ENCODE measurements at places on chromosomes 5 and 9.

DNA sequence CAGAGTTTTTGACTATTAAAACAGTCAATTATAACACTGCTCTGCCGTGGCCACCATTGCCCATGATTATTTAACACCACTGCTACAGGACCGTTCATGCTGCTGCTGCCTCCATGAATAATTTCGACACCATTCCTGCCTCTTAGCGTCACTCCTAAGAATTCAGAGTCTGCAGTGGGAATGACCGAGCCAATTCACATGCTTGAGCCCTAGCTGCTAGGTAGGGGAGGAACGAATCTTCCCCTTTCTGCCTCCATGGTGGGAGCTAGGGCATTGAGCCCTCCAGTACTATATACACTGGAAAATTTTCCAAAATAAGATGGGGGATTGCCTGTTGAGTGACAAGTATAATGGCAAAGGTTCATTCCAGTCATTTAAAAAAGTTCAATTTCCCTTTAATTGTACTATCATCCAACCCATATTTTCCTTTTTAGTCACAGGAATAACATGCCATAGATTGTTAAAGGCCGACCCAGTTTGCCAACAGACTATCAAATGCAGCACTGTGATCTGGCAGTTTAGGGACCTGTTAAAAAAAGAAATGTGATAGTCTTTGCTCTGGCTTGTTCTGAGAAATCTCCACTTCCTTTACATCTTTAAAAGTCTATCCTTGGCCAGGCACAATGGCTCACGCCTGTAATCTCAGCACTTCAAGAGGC, 13.5 kb upstream of the B4GALT1 start:
- DNase-seq, result no peak

- DNase-seq, result no peak
These were observed 118.6 kb downstream of the ADAMTS2 start for GRCh38 chr5:179226696-179227095.

- DNase-seq, result no peak
These were observed 30.6 kb upstream of the LMNB1 start for GRCh38 chr5:126746290-126746689.

DNA sequence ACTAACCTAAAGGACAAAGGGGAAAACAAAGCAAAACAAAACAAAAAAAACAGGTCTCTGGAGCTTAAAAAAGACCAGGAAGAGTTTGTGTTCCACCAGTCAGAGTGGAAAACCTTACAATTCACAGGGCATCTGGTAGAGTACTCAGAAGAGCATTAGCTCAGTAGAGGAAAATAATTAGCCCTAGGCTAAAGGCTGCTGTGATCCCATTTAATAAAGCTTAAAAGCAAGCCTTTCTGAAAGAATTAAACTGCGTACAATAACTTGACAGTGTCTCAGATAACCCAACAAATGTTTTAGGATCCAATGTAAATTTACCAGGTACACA, 7.3 kb downstream of the ECM2 start:
- DNase-seq, result no peak

DNA sequence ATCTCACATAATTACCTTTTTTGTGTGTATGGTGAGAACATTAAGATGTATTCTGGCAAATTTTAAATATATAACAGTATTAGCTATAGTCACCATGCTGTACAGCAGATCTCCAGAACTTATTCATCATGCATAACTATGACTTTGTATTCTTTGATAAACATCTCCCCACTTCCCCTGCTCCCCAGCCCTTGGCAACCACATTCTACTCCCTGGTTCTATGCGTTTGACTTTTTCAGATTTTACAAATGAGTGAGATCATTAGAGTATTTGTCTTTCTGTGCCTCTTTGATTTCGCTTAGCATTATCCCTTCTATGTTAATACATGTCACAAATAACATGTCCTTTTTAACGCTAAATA, 49.4 kb downstream of the SMC2 start:
- DNase-seq, result no peak

GRCh38 chr5:32001707-32002106, 172.4 kb downstream of the GOLPH3 start:
- no peak for DNase-seq

DNA sequence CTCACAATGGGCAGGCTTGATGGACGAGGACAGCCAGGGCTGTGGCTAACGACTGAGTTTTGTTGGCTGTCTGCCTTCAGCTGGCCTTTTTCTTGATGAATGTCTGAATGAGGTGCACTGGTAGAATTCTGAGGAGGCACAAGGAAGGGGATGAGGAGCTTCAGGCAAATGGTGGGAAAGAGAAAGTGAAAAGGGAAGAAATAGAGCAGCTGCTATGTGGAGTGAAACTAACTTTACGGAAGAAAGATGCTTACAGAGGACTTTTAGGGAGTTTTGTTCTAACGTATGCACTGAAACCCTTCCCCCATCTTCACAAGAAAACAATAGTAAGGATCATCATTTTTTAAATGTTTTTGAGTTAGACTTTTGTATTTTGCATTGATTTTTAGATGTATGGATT, 45.3 kb downstream of the OR2K2 start:
- DNase-seq, result no peak

GRCh38 chr9:109488351-109488750, 9.8 kb downstream of the PTPN3 start:
- DNase-seq, result no peak
